ENCODE measurements at places on chromosomes 2 and 18.

DNA sequence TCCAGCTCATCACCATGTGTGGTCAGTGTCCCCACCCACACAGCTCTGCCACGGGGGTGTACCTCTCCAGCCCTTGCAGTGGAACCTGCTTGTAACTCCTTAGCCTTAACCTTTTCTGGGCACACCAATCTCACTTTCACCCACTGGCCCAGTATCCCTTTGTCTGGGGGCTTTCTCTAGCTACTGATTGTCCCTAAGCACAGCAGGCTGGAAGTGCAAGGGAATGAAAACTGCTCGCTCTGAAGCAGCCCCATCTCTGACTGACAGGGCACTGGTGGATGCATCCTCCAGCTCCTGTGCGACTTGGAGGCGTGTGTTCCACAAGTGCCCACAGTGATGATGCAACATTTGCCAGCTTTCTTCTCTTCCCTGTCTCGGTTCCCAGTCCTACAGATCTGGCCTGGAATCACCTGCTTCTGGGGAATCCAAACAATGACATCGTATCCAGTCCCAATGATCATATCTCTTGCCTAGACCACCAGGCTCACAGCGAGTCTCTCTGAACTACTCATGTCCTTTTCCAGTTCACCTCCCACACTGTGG, 33.6 kb downstream of the SCTR start:
- no peak for DNase-seq

DNA sequence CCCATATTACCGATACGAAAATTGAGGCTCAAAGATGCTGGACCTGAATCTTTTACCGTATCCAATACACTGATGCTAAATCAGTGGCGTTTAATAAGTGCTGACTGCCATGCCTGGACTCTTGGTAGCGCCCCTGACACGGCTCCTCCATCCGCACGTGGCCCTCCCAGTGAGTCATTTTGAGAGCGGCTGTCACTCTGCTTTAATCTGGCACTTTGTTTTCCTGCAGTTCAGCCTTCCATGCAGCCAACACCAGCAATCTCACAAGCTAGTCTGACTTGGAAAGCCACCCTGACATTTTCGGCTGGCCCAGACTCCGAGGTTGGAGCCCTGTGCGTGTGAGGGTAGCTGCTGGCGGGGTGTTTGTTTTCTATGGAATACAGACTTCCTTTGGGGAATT, 155.1 kb upstream of the LMAN1 start:
- peak; percentile 23 for DNase-seq

DNA sequence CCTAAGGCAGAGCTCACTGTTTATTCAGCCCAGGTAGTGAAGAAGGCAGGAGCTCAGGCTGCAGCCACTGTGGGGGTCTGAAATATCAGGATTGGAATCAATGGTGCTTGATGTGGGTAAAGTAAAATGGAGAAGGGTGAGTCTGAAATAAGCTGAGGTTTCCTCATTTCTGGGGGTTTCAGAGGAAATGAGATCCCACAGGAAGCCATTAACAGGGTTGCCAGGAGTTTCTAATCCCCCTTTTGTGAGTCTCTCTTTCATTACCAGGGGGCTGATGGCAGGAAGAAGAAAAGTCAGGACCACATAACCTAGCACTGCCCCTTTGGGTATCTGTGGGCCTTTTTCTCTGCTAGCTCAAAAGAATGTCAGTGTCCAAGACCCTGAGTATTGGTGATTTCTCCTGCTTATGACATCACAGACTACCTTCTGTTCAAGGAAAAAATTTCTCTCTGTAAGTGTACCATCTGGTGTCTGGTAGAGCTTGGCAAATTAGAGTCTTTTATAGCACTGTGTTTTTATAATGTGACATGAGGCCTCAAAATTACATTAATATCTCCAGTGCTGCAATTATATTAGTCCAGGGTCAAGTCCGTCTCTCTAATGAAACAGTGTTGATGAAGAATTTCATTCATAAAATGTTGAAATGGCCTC, 56.0 kb downstream of the LBH start:
- no peak for DNase-seq

GRCh38 chr2:121388371-121388770, 103.4 kb upstream of the TFCP2L1 start:
- no peak for DNase-seq

DNA sequence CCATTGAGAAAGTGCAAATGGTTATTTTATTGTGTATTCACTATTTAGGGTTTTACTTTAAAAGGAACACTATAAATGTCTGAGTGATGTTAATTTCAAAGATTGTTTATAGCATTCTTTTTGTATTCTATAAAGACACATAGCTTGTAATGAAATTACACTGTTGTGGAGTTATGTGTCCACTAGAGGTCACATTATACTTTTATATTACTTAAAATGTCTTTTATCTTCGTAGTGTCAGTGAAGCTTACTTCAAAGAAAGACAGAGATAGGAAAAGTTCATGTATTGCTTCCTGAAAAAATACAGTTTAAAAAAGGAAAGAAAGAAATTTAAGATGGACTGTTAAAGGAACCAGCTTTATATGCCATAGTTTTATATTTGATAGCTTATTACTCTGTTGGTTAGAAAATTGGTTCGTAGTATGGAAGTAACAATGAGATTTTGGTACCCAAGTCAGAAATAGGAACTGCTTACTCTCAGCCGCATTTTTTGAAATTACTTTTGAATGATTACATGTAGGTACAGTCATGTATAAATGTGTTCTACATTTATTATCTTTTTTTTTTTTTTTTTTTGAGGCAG, 20.5 kb downstream of the APLF start:
- peak; percentile 15 for DNase-seq

GRCh38 chr2:120867290-120868241, 131.9 kb downstream of the GLI2 start:
- peak; percentile 90 for DNase-seq

DNA sequence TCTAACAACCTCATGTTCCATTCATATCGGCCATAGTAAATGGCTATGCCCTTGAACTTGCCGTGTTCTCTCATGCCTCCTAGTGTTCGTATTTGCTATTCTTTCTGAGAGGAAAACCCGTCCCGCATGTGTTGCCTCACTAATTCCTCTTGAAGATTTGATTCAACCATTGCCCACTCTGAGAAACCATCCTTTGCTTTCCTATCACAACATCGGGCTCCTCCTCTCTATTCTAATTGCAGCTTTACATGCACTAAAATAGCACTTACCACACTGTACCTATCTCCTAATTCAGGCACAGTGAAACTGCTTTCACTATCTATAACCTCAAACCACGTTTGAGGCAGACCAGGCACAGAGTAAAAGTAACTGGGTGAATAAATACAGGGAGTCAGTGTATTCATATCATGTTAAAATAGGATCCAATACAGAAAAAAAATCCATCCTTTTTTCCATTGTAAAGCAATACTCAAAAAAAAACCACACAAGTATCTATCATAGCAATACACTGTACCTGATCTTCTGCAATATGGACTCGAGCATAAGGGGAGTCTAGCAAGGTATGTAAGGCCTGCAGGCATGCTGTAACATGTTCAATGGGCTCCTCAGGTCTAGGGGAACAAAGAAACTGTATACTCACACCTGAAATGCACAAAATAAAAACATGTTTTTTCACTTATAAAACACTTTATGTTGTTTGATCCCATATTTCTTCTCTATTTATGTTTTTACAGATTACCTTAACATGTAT, 39.0 kb upstream of the STRN start:
- DNase-seq: no peak

DNA sequence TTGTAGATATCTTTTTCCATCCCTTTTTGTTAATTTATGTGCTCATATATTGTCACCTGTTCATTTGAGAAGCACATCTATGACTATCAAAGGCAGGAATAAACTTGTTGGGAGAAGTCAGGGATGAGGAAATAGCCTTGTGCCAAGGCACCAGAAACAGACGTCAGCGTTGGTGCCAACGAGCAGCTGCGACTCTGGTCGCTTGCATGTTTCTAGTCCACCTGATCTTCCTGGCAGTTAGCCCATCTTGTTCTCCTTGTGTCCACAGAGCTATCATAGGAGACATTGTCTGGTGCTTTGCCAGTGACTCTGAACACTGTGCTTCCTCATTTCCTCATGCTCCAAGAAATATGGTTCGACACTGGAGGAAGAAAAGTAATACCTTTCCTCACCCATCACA, 374.4 kb downstream of the PTPRM start:
- no peak for DNase-seq
